Neuronal stem cell (in vitro differentiated cells): ENCODE measurements at places on chromosomes 12 and 14.
A peak's percentile ranks its signal among the peaks of the same experiment; 100 is the strongest.

DNA sequence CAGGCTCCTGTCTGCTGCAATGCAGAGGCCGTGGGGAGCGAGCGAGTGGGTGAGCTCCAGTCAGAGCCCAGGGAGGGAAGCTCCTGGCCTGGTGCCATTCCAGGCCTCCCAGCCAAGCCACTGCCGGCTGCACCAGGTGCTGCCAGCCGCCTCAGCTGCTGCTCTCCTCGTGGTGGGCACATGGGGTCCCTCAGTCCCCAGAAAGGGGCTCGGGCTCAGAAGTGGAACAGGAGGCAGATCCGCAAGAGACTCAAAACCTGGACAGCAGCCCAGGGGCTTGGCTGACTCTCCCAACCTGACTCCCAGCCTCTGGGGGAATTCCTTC, 2.4 kb downstream of the ABCB9 start:
- no peak for DNase-seq

GRCh38 chr14:101184104-101184455, 280.6 kb upstream of the RTL1 start:
- no peak for DNase-seq

DNA sequence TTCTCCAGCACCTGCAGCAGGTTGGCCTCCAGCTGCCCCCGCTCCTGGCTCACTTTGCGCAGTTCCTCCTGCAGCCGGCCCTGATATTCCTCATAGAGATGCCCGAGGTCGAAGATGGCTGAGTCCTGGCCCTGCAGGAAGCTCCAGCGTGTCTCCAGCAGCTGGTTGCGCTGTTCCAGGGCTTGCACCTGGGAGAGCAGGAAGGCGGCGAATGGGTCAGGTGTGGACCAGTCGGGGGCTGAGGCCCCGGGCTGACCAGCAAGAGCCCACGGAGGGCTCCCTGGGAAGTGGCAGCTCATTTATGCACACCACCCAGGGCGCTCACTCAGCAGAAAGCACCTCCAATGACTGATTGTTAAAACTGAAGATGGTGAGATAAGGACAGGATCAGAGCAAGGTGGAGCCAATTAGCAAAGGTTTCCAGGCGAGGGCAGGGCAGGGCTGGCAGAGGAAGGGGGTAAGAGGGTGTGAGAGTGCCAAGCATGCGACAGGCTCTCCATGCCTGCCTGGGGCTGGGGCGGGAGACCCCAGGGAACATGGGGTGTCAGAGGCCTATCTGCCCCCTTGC, 6.3 kb downstream of the KRT80 start:
- no peak for DNase-seq

DNA sequence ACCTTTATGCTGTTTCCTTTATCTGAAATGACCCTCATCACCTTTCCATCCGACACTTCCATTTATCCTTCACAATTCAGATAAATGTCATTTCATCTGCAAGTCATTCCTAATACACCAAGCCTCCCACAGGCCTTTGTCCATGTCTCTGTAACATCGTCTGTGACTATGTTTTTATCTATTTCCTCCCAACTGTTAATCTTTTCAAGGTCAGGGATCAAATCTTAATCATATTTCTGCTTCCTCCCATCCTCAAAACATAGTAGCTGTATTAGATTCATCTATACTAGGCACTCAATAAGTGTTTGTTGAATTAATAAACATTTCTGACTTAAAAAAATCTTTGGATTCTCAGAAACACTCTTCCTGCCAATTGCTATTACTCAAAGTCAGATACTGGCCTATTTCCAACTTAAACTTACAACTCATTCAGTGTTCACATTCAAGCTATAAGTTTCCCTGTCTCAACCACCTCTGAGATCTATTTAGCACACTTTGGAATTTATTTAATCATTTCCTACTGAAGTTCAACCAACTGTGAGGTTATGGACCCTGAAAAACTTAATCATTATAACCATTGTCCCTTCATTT, 100.2 kb upstream of the ALX1 start:
- no peak for DNase-seq

- no peak for DNase-seq
Measured at GRCh38 chr12:102302553-102302952, 104.9 kb upstream of the PMCH start.

- no peak for DNase-seq
Measured at GRCh38 chr12:93358058-93358457, 19.7 kb upstream of the NUDT4 start.

DNA sequence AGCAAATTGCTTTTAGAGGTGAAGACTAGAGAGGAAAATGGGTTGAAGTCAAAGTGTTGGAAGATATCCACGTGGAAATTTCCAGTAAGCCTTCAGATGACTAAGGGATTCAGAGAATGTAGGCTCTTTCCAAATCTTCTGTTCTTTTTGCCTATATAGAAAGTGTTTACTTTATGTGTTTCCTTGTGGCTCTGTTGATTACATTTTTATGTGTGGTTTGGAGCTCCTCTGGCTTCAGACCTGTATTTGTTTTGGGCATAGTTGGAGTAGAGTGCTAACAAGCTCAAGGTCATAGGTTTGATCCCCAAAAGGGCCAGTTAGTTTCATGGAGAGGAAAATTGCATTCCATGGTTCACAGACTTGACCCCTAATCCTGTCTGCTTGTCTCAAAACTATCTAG, 91.9 kb downstream of the IGF1 start:
- DNase-seq: no peak

GRCh38 chr14:85024931-85025330, 505.0 kb upstream of the FLRT2 start:
- DNase-seq: no peak

- no peak for DNase-seq
Measured at GRCh38 chr12:12141000-12141399, 70.3 kb downstream of the BCL2L14 start.

DNA sequence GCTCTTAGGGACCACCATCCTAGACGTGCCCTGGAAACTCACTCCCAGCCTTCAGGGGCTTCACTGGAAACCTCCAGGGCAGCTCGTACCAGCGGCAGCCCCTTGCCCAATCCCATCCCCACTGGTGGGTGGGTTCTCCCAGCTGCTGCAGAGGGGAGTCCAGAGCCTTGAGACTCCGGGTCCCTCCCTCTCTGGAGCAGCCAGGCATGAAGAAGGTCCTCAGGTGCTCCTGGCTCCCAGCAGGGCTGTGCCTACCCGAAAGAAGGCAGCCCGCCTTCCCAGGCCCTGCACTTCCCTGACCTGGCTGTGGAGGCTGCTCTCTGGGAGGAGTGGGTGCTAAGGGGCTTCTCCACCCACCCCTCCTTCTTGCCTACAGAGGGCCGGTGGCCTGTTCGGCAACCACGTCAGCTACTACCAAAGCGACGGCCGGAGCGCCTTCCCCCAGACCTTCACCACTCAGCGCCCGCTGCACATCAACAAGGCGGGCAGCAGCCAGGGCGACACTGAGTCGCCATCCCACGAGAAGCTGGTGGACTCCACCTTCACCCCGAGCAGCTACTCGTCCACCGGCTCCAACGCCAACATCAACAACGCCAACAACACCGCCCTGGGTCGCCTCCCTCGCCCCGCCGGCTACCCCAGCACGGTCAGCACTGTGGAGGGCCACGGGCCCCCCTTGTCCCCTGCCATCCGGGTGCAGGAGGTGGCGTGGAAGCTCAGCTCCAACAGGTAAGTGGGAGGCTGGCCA, 115.5 kb upstream of the FKBP4 start:
- no peak for DNase-seq

- DNase-seq: no peak
Measured at GRCh38 chr12:45575823-45576475, 153.6 kb upstream of the ARID2 start.

DNA sequence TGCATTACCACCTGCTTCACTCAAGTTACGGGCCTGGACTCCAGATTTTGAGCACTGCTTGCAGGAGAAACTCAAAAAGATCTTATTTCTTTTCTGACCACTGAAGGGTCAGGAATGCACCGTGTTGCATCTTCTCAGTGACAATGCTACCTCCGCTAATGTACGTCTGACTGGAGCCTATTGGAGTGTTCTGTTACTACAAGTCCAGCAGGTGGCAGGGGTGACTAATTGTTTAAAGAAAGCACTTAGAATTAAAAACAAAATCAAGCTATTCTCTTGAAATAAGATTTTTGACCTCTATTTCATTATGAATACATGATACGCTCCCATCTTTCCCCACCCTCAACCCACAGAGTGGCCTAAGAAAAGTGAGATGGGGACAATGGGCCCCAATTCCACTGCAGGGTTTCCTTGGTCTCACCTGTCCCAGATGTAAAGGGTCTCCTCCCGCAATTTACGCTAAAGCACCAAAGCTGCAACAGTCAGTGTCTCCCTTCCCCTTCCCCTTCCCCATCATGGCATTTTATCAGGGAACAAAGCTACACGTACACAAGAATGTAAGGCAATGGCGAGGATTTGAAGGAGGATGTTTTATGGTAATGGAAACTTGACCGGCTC, 2.2 kb downstream of the TBPL2 start:
- DNase-seq: peak; percentile 29

GRCh38 chr14:65703996-65704395, 291.5 kb downstream of the FUT8 start:
- no peak for DNase-seq
